ENCODE measurements at places on chromosomes 2 and 18.

DNA sequence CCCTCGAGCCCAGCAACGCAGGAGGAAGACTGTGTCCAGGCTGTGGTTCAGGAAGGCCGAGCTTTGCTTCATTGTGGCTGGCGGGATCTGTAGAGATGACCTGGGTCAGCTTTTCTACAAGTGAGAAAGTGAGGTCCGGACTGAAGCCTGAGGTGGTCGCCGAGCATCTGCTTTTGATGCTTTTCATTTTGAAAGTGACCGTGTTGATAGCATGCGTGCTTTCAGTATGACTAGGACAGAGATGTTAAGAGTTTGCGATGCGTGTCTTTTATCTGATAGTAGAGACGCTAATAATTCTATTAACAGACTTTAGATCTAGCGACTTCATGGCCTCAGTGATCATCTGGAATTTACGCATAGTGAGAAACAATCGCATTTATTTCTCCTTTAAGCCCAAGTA is 28.1 kb downstream of the CTDP1 start:
- no peak for DNase-seq

DNA sequence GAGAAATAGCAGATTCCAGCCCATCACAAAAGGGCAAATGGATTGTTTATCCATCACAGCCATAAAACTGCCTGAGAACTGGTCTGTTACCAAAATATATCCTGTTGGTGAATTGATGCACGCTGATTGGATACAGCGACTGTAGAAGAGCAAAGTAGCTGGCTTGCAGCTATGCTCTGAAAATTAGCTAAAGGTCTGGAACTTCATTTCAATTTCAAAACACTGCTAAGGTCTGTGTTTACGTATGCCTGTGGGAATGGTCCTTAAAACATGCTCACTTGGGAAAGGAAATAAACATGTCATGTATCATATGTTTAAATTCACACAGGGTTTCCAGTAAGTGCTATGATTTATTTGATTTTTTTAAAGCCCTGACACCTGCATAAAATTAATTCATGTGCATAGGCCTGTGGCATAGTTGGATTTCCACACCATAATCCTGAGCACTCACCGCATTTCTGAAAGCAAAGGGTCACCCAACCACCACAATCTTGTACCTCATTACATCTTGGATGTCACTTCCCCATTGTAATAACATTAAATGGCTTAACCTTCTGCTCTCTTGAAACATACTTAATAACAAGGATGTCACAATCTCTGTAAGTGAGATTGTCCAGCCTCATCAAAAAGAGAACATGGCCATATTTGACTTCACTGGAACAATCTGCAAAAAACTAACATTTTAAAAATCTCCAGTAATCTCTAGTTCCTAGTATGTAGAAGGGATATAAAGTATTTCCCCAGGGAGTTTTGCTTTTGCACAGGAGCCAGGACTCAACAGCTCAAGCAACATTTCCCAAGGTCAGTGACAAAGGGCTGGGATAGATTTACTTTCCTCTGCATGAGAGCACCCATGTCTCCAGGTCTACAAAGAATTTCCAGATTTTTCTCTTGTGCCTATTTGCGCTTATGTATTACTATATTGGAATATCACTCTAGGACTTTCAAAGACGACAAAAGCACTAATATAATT is 109.8 kb downstream of the FARSB start:
- DNase-seq: no peak

DNA sequence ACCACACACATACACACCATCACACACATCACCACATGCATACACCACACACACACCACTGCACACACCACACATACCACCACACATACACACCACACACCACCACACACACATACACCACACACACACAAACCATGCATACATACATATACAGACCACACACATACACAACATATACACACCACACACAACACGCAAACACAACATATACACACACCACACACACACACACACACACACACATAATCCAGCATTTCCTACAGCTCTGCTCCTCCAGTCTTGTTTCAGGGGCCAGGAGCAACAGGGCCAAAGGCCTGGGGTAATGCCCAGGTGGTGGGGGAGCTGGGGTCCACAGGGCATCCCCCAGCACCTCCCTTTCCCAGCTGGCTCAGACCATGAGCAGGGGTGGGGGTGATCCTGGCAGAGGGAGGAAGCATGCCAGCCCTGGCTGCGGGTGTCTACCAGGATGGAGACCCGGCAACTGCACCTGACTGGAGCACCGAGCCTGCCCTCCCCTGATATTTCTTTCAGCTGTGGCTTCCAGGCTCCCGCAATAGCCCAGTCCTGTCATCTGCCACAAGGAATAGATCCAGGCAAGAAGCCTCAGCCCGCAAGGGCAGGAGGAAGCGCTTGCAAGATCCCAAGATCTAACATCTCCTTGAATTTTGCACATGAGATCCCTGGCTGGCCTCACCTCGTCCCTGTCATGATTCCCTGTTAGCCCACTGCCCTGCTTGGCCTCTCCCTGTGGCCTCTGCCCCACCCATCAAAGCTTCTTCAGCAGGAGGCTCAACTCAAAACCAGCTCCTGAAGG is 196.9 kb downstream of the TNS1 start:
- peak; percentile 50 for DNase-seq

DNA sequence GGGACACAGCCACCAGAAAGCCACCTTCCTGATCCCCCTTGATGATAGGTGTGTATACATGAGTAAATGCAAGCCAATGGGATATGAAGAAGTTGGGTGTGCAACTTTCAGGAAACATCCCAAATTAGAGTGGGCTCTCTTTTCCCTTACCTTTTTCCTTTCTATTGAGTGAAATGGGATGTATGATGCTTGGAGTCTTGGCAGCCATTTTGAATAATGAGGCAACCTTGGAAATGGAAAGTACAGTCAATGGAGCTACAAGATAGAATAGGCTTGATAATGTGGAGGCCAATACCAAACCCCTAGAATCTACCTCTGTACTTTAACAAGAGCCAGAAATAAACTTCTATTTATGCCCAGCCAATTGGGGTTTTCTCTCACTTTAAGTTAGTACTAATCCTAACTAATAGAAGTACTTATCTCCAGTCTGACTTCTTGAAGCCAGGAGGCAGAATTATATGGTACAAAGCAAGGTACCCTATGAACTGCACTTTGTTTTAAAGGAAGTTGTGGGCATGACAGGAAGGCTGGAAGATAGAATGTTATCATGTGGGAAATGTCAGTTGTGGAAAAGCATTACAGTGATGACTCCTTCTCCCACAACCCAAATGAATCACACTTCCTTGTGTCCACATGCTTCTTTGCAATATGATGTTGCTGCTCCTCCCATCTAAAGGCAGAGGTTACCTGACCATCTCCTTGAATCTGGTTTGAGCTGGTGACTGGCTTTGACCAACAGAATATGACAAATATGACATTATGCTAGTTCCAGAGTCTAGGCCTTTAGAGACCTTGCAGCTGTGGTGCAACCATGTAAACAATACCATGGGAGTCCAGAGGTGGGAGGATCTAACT is 12.9 kb upstream of the NABP1 start:
- no peak for DNase-seq

DNA sequence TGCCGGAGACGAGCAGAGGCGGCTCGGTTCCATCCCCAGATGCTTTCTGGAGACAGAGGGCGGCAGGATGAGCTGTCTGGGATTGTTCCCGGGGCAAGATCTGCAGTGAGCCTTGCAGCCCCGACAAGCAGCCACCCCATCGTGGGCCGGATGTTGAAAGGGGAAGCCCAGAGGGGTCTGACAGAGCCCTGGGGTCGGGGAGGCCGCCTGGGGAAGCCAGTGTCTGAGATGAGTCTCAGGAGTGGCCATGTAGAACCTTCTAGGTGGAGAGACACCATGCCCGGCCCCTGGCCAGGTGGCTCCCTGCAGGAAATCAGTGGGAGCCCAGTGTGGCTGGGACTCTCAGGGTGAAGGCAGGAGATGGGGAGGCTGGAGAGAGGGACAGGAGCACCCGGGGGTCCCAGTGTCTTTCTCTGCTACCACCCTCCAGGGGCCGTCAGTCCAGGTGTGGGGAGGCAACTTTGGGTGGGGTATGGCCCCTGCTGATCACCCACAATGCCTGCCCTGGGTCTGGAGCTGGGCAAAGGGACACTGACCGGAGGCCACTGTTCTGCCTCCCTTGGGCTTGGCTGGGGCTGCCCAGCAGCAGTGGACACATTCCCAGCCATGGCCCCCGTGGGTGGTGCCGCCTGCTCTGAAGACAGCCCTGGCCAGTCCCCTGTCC is 128.3 kb upstream of the HS6ST1 start:
- no peak for DNase-seq

DNA sequence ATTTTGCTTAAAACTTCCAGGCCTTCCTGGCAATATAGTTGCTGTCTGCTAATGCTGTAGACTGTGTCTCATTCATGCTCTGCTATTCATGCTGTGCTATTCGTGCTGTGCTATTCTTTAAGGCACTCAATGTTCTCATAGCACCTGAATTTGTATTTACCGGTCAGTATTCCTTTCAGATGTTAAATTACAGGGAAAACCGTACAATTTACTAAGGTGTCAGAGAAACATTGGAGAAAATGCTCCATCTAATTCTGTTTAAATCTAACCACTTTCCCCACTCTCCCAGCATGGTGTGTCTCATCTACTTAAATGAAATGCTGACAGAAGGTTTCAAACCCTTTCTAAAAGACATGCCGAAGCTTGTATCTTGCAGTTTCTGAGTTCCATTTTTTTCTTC is 25.0 kb downstream of the FAM171B start:
- no peak for DNase-seq

- DNase-seq: no peak
These were observed 3.5 kb downstream of the DUSP11 start for GRCh38 chr2:73776381-73776780.

DNA sequence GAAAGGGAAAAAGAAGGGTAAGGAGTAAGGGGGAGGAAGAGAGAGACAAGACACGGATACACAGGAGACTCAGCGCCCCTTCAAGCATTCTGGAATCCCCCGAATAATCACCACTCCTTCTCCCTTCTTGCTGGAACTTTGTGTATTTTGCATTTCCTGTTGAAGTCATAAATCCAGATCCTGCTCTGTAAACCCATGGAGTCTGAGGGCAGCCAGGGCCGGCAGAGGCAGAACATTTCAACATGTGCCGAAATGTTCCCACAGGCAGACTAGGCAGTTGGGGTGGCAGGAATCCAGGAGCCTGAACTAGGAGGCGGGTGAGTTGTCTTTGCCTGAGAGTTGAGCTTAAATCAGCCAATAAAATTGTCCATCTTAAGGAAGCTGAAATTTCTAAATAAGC is 193.1 kb downstream of the SH3RF3 start:
- DNase-seq: no peak

- DNase-seq: peak; percentile 15
These were observed 667 bp downstream of the REEP1 start for GRCh38 chr2:86336675-86337243.

DNA sequence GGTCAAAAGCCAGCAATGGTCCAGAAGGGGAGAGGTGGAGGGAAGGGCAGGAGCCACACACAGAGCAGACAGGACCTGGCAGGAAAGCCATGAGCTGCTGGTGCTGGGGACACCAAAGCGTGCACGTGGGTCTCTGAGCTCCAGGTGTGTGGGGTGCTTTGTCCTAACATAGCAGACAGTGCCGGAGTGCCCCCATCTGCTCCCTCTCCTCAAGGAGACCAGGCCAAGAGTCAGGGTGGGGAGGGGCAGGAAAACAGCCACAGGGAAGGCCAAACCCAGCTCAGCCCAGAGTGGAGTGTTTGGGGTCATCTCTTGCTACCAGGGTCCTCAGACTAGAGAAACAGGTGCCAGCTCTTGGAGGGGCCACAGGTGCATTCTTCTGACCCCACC is 4.2 kb upstream of the GPC1 start:
- no peak for DNase-seq

- DNase-seq: no peak
These were observed 109.9 kb upstream of the RAB27B start for GRCh38 chr18:54718408-54718773.

GRCh38 chr2:156481312-156481711 is 45.1 kb downstream of the GPD2 start:
- no peak for DNase-seq

DNA sequence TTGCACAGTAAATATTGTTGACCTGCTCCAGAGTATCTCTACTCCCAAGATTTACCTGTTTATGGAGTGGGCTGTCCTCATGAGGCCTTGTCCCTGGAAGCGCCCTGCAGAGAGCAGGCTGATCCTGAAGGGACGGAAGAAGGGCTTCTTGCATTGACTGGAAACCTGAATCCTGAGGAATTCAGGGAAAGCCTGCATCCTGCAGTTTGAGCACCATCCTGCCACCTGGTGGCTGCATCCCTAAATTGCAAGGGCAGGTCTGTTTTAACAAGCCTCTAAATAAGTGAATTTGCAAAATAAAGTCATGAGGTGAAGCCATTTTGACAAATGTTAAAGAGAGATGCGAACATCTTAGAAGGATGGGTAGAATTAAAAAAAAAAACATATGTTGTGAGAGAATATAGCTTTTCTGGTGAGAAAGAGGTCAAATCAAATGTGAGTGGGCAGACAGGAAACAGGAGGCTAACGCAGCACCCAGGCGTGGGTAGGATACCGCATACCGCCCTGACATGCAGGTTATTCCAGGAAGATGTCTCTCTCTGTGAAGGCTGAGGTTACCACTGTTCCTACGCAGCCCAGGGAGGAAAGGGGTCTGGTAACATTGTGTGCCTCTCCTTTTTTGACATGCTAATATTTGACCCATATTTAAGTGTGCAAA is 754.9 kb downstream of the RNF144A start:
- DNase-seq: peak; percentile 74

GRCh38 chr2:54038835-54039234 is 68.0 kb upstream of the PSME4 start:
- no peak for DNase-seq

- DNase-seq: no peak
These were observed 3.4 kb downstream of the HDLBP start for GRCh38 chr2:241312082-241312481.

GRCh38 chr2:118942031-118942430 is at the start of gene MARCO:
Gene MARCO (plus strand): TSS chr2:118942194. CDS start chr2:118942301, 107 bp downstream.
- DNase-seq: no peak

GRCh38 chr18:24656551-24657443 is 196.4 kb downstream of the HRH4 start:
- no peak for DNase-seq

- DNase-seq: no peak
These were observed 20.3 kb downstream of the CFAP210 start for GRCh38 chr2:169673921-169674320.

- no peak for DNase-seq
These were observed 228.3 kb upstream of the ERBB4 start for GRCh38 chr2:212766921-212767320.
